NCI-H187 (cell line): ENCODE measurements at places on chromosomes 2 and 18.

DNA sequence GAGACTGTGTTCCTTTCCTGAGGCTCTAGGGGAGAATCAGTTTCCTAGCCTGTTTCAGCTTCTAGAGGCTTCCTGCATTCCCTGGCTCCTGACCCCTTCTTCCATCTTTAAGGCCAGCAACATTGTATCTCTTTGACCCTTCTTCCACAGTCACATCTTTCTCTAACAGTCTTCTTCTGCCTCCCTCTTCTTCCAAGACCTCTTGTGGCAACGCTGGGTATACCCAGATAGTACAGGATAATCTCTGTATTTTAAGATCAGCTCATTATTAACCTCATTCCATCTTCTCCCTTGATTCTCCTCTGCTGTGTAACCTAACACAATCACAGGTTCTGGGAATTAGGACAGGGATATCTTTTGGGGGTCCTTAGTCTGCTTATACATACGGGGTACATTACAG lies 8.9 kb upstream of the MYL12A start:
- no peak for DNase-seq

DNA sequence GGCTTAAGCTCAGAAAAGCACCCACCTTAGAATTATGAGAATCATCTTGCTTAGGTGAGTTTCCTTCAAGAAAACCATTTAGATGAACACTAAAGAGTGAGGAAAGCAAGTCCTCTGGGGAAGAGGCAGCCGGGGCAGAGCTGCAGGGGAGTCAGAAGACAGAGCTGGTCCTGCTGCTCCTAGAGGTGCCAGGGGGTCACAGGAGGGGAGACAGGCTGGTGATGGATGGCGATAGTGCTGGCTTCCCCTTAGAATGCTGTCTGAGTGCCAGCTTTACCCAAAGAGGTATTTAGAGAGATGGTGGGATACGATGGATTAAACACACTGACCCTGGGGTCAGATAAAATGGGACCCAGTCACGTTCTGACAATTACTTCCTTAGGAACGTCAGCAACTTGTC lies 269.4 kb downstream of the TDRD15 start:
- DNase-seq, result no peak

GRCh38 chr2:1088192-1088860 lies 137.7 kb downstream of the SNTG2 start:
- DNase-seq, result no peak

- peak; percentile 61 for DNase-seq
These were observed 25.9 kb downstream of the MLPH start for GRCh38 chr2:237512774-237513466.

- no peak for DNase-seq
These were observed 25.9 kb downstream of the CD8A start for GRCh38 chr2:86764661-86765309.

GRCh38 chr2:207251573-207252192 lies 85.9 kb upstream of the KLF7 start:
- DNase-seq, result no peak

DNA sequence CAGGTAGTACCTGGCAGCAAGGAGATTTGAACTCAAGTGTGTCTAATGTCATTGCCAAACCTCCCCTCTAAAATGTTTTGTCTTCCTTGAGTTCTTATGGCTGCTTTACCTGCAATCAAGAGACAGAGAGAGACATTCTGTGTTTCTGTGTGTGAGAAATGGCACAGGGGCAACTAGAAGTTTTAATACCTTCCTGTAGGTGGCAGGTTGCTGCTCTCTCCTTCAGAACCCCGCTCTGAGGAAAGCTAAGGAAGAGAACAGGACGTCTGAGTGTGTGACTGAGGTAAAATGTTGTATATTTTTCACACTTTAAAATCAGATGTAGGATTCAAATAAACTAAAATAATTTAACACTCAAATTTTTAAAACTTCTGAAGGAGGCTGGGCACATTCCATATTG lies 19.2 kb downstream of the DTNA start:
- no peak for DNase-seq

DNA sequence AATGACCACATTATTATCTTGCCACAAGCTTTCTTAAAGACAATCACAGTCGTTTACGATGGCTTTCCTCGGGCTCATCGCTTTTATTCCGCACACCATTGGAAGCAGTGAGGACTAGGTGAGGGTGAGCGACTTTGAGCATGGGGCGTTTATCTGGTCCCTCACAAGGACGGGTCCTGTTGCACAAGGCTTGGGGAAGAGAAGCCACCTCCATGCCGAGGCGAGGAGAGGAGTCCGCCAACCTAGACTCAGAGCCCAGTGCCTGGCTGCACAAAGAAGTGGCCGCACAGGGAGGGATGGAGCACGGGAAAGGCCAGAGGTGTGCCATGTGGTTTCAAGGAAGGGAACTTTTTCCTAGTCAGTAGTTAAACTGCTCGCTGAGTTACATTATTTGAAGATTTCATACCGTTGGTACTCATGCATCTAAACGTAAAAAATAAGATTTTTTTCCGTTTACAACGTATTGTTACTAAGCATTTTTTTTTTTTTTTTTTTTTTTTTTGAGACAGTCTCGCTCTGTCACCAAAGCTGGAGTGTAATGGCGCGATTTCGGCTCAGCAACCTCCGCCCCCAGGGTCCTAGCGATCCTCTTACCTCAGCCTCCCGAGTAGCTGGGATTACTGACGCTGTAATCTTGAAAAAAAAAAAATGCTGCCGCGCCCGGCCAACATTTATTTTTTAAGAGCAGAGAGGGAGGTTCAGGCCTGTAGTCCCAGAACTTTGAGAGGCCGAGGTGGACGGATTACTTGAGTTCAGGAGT lies 849 bp upstream of the CYP27C1 start:
- DNase-seq, result no peak

- no peak for DNase-seq
These were observed 17.5 kb upstream of the ILKAP start for GRCh38 chr2:238220892-238221521.

DNA sequence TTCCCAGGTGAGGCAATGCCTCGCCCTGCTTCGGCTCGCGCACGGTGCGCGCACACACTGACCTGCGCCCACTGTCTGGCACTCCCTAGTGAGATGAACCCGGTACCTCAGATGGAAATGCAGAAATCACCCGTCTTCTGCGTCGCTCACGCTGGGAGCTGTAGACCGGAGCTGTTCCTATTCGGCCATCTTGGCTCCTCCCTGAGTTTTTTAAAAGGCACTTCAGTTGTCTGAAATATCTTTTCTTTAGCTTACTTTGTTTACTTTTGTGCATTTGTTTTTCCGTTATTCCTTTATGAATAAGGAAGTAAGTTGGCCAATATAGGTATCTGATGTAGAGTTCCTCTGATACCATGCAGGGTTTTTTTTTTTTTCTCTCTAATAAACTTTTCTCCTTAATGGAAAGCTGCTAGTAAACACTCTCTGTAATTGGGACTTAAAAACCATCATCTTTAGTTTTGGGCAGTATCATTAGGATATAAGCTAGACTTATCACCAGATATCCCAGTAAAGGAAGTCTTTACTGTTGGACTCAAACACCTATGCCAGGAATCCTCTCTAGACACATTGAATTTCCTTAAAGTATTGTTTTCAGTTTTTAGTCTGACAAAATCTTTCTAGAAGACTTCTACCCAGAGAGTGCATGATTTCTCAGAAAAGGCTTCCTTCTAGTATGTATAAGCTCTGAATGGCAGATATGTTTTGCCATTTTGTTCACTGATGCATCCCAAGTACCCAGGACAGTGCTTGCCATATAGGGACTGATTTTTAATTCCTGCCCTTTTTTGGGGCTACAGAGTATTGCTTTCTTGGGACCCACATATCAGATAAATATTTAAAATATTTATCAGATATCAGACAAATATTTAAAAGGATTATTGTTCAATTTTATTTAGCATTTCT lies 35.8 kb upstream of the DYSF start:
- no peak for DNase-seq

- no peak for DNase-seq
These were observed 130.0 kb upstream of the PXDN start for GRCh38 chr2:1874101-1874865.

- DNase-seq, result no peak
These were observed 19.1 kb downstream of the NETO1 start for GRCh38 chr18:72848503-72849237.

- DNase-seq, result no peak
These were observed 105.0 kb downstream of the ACKR3 start for GRCh38 chr2:236674646-236675045.

DNA sequence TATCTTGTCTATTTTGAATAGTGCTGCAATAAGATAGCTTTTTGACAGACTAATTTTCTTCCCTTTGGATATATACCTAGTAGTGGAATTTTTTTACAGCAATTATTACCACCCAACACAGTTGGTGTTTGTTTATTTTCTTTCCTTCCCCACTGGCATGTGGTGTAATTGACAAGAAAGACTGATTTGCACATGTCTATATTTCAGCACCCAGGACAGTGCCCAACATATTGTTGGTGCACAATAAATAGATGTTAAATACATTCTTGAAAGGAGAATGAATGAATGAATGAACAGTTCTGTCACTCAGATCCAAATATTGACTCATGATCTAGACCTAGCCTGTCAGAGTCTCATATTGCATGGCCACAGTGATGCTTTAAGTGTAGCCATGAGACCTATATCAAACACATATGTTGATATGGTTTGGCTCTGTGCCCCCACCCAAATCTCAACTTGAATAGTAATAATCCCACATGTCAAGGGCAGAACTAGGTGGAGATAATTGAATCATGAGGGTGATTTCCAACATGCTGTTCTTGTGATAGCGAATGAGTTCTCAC lies 538.2 kb downstream of the NYAP2 start:
- no peak for DNase-seq

- no peak for DNase-seq
These were observed 76.9 kb upstream of the UNC80 start for GRCh38 chr2:209694748-209695147.

- no peak for DNase-seq
These were observed 146.7 kb downstream of the PARD3B start for GRCh38 chr2:204691911-204692510.

DNA sequence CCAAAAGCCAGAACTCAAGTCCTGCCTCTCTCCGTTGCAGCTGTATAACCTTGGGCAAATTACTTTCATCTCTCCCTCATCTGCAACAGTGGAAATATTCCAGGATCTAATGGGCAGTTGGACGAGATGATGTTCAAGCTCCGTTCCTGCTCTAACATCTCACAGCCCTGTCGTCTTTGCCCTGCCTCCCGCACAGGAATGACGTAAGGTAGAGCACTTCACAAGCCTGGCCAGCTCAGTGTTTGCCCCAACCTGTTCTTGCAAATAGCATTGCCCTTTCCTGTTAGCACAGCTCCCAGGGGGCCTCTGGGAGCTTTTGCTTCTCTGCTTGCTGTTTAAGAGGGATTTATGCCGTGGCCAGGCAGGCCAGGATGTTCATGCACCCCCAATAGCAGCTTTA lies 107.9 kb downstream of the KLHL29 start:
- DNase-seq, result no peak

DNA sequence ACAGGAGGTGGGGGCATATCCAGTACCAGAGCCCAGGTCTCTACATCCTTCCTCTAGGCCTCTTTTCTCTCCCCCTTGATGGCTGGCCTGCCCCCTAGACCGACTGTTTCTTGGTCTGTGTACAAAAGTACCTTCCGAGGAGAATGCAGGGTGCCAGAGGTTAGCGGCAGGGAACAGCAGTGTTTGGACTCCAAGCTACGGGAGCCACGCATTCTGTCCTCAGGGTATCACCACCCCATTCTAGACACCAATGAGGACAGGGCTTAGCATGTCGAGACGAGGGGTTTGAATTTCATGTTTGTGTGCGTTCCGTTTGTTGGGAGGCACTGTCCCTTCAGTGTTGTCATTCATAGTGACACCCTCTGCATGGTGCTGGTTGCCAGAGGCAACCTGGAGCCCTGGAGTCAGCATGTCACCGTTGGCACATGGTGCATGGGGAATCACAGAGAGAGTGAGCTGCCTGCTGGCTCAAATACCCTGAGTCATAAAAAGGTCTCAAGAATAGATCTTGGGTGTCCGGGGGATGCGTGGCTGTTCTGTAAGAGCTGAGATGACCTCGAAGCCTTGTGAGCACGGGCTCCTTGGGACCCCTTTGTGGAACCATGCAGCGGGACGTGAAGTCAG lies 57.2 kb upstream of the LDLRAD4 start:
- no peak for DNase-seq

- DNase-seq, result no peak
These were observed 33.7 kb upstream of the COL5A2 start for GRCh38 chr2:189213250-189213649.

GRCh38 chr2:155035308-155035707 lies 336.8 kb downstream of the KCNJ3 start:
- no peak for DNase-seq

- no peak for DNase-seq
These were observed 678.9 kb upstream of the LRRTM4 start for GRCh38 chr2:78201064-78201575.

- DNase-seq, result no peak
These were observed 202.0 kb upstream of the MMADHC start for GRCh38 chr2:149789549-149789948.
